ENCODE measurements at places on chromosomes 2 and 18.

- no peak for DNase-seq
Observed at GRCh38 chr18:80205294-80205693, 42.0 kb downstream of the PARD6G start.

DNA sequence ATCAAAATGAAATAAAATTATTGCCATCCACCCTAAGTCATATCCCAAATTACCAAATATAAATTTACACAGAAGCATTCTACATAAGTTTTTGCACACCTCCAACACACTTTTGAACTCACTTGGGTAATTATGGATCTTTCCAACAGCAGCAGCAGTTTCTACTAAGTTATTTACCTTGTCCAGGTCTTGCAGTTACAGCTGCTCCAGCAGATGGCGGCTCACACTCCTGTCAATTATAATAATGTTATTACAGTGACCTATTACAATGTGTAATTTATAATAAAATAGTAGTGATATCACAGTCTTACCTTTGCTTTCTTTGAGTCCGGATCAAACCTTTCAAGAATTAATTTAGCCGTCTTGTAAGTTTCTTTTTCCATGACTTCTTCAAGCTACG lies 37.9 kb downstream of the LNPK start:
- no peak for DNase-seq

DNA sequence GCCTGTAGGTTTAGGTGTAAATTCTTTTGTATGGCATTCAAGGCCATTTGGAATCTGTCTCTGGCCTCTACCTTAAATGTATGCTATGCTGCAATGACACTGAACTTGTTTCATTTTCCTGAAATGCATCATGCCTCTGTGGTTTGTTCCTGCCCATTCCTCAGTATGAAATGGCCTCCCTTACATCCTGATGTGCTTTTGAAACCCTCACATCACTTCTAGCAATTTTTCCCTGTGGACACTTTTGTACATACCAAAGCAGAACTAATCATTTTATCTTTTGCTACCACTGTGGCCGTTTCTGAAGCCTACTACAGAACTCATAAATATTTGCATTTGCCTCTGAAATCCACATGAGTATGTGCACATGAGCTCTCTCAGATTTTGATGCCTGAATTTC lies 557.2 kb downstream of the ERBB4 start:
- DNase-seq: no peak

GRCh38 chr2:33322612-33323011 lies 153.8 kb upstream of the RASGRP3 start:
- no peak for DNase-seq

DNA sequence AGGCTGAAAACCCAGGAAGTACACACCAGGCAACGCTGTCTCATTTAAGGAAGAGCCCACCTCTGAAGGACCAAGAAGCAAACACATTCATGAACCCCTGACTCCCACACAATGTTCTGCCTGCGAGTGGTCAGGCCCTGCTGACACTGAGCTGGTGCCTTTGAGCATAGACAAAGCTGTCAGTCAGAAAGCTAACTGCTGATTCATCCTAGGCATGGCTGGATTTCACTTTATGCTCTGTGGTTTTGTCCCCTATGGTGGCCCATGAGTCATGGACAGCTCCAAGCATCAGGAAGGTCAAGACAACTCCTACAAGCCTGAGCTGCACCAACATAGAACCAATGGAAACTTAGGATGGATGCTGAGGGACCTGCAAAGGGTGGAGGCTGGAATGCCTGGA lies 78.9 kb downstream of the UXS1 start:
- DNase-seq: no peak

- DNase-seq: peak; percentile 5
Observed at GRCh38 chr2:196046123-196046917, 22.3 kb downstream of the DNAH7 start.
